HFFc6 (cell line): ENCODE measurements at places on chromosomes 3 and 15.

GRCh38 chr3:67808906-67809305 lies 154.5 kb upstream of the SUCLG2 start:
- DNase-seq, result no peak

- DNase-seq, result no peak
These were observed 62.2 kb downstream of the PFN2 start for GRCh38 chr3:149908424-149908957.

DNA sequence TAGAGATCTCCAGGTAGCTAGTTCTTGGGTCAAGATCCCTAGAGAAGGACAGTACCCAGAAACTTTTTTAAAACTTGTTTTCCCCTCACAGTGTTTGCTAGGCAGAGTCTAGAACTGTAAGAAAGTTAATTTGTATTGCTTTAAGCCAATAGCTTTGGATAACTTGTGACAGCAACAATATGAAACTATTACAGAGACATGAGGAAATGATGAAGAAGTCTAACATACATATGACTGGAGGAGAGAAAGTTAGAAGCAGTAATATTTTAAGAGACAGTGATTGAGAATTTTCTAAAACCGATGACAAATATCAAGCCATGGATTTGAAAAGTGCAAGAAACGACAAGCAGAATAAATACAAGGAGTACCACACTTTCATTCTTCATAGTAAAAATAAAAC lies 10.0 kb downstream of the HMG20A start:
- no peak for DNase-seq

DNA sequence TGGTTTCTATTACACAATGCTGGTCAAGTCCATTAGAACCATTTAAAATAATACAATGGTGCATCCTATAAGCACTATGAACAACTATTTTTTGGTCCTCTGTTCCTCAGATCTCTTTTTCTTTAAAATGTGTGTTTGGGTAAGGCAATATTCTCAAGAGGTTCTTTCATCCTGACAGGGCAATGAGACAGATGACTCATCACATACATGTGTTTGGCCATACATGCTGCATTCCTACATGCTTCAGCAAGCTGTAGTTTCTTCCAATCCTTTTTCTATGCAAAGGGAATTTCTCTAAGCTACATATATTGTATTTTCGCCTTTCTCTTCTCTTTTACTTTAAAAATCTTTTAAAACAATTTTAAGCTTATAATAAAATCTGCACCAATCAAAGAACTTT lies 52.7 kb downstream of the OTOL1 start:
- DNase-seq, result no peak

DNA sequence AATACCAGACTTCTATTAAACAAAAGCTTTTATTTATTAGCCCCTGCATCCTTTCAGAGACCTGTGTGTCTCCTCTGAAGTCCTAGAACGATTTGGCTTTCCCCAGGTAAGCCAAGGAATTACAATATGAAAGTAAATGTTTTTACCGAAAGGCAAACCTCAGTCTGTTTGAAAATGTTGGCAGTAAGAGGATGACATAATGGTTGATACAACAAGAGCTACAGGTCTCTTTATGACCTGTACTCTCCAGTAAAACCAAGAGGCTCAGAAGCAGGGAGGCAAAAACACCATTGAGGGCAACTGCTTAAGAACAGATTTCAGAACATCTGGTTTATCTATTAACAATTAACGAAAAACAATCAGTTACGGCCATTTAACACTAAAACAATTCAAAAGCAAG lies 107.8 kb downstream of the ADAM10 start:
- no peak for DNase-seq

GRCh38 chr15:68994149-68994548 lies 20.3 kb upstream of the NOX5 start:
- DNase-seq, result peak; percentile 76

DNA sequence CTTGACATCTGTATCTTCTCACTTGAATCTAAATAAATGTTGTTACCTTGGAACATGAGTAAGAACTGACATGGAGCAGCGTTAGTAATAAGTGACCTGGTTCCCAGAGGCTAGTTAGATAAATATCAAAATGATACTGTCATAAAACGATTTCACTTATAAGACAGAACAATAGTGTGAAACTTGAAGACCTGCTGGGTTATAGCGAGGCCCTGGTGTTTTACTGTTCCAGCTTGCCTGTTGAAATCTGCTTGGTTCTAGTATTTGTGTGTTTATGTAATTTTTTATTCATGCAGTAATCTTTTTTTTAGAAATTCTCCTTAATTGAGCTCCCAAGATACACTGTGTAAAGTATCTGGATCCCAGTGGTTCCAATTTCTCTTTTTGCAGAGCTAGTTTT lies 129.4 kb downstream of the CACNA2D3 start:
- no peak for DNase-seq

DNA sequence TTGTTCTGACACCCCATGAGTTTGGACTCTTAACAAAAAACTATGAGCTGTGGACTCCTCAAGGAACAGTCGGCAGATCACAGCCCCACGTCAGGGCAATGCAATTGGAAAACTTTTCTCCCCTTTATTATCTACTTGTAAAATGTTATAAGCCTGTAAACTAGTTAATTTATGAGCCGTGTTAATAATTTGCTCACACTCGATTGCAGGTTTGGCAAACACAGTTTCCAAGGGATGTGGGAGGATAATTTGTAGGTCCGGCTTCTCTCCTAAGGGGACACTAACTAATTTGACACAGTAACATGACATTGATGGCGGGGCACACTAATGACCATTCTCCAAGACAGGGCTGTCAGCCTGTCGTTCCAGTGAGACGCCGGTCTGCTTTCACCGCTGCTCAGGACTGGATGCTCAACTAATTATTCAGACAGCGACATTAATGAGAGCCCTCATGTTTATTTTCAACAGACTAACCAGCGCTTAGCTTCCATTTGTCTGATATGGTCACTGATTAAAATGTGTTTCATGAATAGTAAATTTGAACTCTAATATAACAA lies 222.1 kb downstream of the FOXP1 start:
- no peak for DNase-seq

DNA sequence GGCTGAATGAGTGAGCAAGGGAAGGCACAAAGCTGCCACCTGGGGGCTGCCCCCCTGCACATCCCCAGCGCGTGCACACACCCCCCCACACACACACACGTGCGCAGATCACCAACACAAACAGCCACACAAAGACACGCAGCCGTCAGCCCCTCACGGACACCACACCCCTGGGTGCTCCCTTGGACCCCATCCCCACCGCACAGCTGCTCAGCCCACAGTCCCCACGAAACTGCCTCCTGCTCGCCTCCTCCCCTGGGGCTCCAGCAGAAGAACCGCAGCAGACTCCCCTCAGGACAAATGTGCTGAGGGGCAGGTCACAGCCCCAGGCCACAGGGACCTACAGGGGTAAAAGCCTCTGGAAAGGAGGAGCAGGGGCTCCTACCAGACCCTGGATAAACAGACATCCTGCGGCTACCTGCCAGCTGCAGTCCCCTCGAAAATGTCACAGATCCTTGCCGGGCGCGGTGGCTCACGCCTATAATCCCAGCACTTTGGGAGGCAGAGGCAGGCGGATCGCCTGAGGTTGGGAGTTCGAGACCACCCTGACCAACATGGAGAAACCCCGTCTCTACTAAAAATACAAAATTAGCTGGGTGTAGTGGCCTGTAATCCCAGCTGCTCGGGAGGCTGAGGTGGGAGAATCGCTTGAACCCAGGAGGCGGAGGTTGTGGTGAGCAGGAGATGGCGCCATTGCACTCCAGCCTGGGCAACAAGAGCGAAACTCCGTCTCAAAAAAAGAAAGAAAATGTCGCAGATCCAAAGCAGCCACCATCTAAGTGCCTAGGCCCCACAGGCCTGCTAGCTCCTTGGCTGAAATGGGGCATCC lies 6.5 kb downstream of the TWF2 start:
- no peak for DNase-seq
